ENCODE measurements at places on chromosomes 2 and 18. TPM values are rescaled to one million over a fixed set of nuclear protein-coding genes. Genes with fewer than 3 reads are reported as not detected.

The EGR4 gene
- polyA plus RNA-seq: not detected

The SLC5A7 gene
- polyA plus RNA-seq: not detected

The KCNE4 gene
- polyA plus RNA-seq: 1.4 TPM

The APCDD1 gene
- polyA plus RNA-seq: 6.2 TPM

The EHD3 gene
- polyA plus RNA-seq: 1.3 TPM

The LYPD1 gene
- 0.03 TPM for polyA plus RNA-seq

The HOXD3 gene
- 1.1 TPM for polyA plus RNA-seq

DNA sequence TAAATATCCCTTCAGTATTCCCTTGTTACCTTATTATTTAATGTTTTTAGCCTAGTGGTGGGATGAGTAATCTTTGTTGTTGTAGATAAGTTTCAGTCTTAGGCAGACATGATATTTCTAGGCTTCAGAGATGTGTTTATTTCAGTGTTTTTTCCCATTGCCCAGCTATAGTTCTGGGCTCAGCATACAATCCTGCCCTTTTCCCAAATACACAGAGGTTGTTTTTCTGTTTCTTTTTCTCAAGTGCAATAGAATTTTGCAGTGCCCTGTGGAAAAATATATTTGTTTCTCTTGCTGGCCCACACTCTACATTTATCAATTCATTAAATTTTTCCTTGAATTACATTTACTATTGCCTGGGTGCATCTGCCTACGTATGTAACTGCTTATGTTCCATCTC, 321.8 kb downstream of the KCNJ3 start:
- DNase-seq: no peak

DNA sequence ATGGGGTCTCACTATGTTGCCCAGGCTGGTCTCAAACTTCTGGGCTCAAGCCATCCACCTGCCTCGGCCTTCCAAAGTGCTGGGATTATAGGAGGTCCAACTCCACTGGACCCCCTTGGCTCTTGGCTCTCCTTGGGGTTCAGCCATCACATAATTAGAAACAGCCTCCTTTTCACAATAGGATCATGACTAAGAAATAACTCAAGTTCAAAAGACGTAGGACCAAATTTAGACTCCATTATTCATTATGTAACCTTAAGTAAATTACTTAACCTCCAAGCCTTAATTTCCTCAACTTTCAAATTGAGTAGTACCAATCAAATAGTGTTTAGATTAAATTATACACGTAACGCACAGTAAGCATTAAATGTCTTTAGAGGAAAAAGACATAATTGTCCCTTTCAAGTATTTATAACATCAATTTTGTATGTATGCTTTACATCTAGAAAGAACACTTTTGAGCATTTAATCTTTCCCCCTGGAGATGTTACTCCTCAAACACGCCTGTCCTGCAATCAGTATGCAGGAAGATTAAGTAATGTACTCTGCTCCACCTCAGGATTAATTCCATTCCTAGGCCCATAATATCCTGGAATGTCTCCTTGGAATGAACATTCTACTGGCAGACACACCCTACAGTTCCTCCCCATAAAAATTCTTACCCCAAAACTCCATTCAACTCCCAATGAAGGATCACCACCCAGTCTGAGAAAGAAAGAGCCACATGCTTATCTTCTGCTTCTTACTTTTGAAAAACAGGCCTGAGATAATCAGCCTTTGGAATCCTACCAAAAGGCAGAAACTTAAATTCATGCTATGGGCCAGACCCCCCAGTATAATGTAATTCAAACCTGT, 49.1 kb downstream of the COBLL1 start:
- no peak for DNase-seq

- no peak for DNase-seq
These were observed 173.0 kb upstream of the REV1 start for GRCh38 chr2:99662761-99663341.

GRCh38 chr2:122748552-122749011, 993.1 kb downstream of the TSN start:
- DNase-seq: no peak

GRCh38 chr2:238388794-238389193, 37.9 kb upstream of the ASB1 start:
- no peak for DNase-seq

DNA sequence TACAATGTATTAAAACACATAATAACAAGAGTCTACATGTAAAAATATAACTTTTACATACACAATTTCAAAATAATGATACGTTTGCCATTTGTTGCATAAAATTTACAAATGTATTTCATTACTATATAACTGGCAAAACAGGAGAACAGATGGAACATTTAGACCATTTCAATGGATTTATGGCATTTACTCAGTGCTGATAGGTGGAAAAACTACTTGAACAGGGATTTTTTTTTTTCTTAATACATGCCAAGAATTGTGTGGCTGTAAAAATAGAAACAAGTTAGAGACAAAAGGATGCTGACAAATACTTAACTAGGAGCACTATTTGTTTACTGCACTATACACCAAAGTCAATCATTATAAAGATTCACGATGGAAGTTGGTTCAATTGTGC, 266.8 kb upstream of the CCDC68 start:
- no peak for DNase-seq

DNA sequence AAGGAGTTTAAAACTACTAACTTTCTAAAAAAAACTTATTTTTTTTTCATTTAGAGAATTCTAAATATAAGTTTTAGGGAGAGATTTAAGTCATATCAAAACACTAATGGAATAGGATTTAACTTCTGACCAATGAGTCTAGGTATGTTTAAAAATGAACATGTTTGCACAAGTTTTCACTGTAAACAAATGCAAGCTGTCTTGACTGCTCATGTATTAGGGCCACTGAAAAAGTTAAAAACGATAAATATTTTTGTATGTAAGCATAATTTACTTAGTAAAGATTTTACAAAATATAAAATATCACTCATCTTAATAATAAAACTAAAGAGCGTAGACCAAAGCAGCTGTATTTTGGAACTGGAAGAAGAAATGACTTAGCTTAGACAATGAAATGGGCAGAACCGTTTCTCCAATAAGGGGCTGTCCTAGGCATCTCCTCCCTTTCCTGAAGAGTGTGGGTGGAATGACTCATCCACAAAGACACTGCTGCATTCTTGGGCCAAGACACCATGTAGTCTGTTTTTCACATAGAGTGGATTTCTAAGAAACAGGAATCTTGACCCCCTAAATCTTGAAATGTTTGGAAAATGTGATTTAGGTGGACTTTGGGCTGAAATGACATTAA, 118.8 kb downstream of the MEP1B start:
- no peak for DNase-seq

DNA sequence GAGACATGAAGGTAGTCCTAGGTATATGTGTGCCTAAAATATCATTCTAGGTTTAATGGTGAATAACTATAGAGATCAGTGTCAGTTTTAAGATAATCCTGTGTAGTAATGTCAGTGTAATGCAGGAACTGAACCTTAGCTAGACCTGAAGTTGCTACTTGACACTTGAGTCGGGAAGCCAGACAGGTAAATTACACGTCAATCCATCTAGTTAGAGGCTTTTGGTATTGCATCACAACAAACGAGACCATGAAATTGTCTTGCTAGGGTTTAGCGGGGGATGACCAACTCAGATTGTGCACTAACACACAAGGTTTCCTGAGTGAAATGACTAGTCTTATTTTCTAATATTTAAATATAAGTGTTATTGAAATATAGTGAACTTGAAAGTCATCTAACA, 2.0 kb downstream of the YPEL5 start:
- DNase-seq: no peak

- DNase-seq: no peak
These were observed 75.4 kb upstream of the HNMT start for GRCh38 chr2:137888845-137889244.

GRCh38 chr2:166112193-166112605, 15.6 kb downstream of the SCN1A start:
- no peak for DNase-seq

GRCh38 chr18:33749834-33750233, 171.8 kb downstream of the ASXL3 start:
- no peak for DNase-seq

DNA sequence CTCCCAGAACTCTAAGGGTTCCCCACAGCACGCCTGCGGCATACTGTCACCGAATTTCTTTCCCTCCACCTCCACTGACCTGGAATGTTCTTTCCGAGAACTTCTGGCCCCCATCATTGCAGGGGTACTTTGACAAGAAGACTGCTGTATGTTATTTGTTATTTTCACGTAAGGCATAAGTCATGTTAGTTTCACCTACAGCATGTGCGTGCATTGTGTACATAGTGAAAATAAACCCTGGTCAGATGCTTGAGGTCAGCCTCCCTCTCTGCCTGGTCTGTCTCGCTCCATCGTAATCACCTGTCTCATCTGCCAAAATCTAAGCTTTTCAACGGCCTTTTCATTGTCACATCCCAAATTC, 4.1 kb downstream of the ABCG8 start:
- no peak for DNase-seq

DNA sequence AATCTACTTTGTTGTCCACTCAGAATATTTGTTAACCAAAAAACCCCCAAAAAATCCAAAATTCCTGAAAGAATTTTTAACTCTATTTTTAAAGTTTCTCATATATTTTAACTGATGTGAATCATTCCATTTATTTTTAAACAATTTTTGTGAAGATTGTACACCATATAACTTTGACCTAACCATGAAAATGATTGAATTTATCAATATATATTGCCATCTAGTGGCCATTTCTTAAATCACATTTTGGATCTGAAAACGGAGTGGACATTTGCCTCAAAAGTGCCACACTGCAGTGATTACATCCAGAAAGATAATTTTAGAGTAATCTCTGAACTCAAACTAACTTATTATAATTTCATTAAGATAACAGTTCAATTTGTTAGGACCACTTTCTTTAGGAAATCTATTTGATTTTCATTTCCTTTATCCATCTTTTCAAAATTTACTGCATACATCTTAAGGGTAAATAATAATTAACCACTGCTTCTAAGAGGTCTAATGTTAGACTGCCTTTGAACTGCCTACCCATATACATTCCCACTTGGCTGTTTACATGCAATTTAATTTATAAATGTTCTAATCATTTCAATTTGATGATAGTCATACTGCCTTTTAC, 71.1 kb downstream of the DSC3 start:
- DNase-seq: no peak

GRCh38 chr2:34851804-34852203, 1252.7 kb upstream of the FAM98A start:
- no peak for DNase-seq

All from psoas muscle (tissue), 8 donors.